ENCODE measurements at places on chromosomes 16 and 17. TPM values are rescaled to one million over a fixed set of nuclear protein-coding genes. Genes with fewer than 3 reads are reported as not detected.
A peak's percentile ranks its signal among the peaks of the same experiment; 100 is the strongest.

GRCh38 chr17:39872751-39873150 lies 4.7 kb downstream of the ZPBP2 start:
- no peaks in the 10 kb centered on the region for H3K36me3 ChIP-seq
- H3K4me1 ChIP-seq: no peaks in the 10 kb centered on the region
- DNase-seq: no peak
- no peak overlapping the region for H3K27ac ChIP-seq
- H3K27me3 ChIP-seq: peaks cover 47% of the 10 kb centered on the region

GRCh38 chr17:66938656-66939055 lies 25.9 kb upstream of the CACNG4 start:
- DNase-seq: no peak
- H3K4me3 ChIP-seq: no peak overlapping the region
- no peak overlapping the region for H3K27ac ChIP-seq
- no peaks in the 10 kb centered on the region for H3K36me3 ChIP-seq

DNA sequence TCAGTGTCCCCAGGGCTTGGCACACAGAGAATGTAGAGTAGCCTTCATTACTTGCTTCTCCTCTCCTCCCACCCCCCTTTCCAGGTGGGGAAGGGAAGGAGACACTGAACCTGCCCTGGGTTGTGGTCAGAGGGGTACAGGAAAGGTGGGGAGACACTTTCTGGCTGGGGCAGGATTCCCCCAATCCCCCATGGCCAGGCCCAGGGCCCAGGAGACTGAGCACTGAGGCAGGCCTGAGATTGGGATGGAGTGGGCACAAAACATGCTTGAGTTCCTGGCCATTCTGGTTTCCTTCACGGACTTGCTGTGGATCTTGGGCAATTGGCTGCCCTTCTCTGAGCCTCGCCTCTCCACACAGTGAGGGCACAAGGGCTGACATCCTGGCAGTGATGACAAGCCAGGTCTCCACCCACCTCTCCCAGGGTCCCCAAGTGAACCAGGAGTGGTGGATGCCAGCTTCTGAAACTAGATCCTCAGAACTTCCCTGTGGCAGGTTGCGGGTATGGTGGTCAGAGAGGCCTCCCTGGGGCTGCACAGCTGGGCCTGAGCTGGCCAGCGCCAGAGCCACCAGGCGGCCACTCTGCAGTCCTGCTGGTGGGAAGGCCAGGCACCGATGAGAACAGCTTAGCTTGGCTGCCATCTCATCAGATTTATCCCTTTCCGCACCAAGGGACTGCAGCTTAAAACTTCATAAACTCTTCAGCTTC lies 9.3 kb downstream of the ZNF629 start:
- peaks cover 39% of the 10 kb centered on the region for H3K4me1 ChIP-seq
- H3K4me3 ChIP-seq: peak overlapping the region; percentile 95
- H3K36me3 ChIP-seq: peaks cover 12% of the 10 kb centered on the region
- no peaks in the 10 kb centered on the region for H3K27me3 ChIP-seq
- DNase-seq: no peak

- H3K4me1 ChIP-seq: no peaks in the 10 kb centered on the region
- H3K27ac ChIP-seq: no peak overlapping the region
- no peaks in the 10 kb centered on the region for H3K27me3 ChIP-seq
- H3K36me3 ChIP-seq: no peaks in the 10 kb centered on the region
- no peak overlapping the region for H3K4me3 ChIP-seq
These were observed 40.6 kb downstream of the CCT6B start for GRCh38 chr17:34920676-34921075.

DNA sequence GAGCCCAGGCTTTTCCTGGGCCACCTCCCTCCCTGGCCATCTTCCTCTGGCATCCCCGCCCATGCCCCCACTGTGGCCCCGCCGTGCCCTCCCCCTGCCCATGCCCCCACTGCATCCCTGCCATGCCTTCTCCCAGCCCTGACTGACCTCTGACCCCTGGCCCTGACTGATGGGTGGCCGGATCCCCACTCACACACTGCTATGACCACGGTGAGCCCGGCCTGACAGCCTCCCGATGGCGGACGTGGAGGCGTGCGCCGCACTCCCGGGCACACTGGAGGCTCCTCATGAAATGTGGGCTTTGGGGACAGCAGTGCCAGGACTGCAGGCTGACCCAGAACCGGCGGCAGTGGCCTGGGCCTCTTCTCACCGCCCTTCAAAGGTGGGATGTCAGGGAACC lies 10.6 kb upstream of the C1QTNF8 start:
- no peak overlapping the region for H3K4me3 ChIP-seq
- DNase-seq: no peak

DNA sequence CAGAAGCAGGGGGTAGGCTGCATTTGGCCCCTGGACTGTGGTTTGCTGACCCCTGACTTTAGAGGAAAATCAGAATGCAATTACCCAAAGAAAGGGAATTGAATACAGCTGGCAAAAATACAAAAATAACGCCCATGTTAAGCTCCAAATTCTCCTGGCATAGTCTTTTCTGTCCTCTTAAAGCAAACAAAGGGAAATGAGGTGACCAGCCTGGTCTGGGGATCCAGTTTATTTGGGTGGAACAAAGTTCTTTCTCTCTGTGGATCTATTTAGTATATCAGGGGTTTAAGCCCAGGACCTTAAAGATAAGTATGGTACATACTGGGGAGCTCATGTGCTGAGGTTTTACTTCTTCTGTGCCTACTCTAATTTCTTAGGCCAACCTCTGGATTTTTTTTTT lies 23.5 kb downstream of the DNAJA2 start:
- no peak for DNase-seq
- no peaks in the 10 kb centered on the region for H3K4me1 ChIP-seq
- H3K36me3 ChIP-seq: peaks cover 5% of the 10 kb centered on the region
- H3K4me3 ChIP-seq: no peak overlapping the region
- H3K27ac ChIP-seq: peak overlapping the region; percentile 10

CA7 gene
- not detected for total RNA-seq

NPIPB2 gene
- 19.7 TPM for total RNA-seq

SCRN2 gene
- 25.6 TPM for total RNA-seq

GRCh38 chr17:28216528-28216927 lies 102.5 kb upstream of the TMEM97 start:
- DNase-seq: peak; percentile 23
- H3K36me3 ChIP-seq: peaks cover 5% of the 10 kb centered on the region
- H3K27me3 ChIP-seq: no peaks in the 10 kb centered on the region
- H3K27ac ChIP-seq: no peak overlapping the region
- no peak overlapping the region for H3K4me3 ChIP-seq

KRT39 gene
- not detected for total RNA-seq

GRCh38 chr17:69375229-69375628 lies 39.3 kb upstream of the MAP2K6 start:
- H3K4me1 ChIP-seq: no peaks in the 10 kb centered on the region
- no peaks in the 10 kb centered on the region for H3K27me3 ChIP-seq
- no peak for DNase-seq
- no peaks in the 10 kb centered on the region for H3K36me3 ChIP-seq

DNA sequence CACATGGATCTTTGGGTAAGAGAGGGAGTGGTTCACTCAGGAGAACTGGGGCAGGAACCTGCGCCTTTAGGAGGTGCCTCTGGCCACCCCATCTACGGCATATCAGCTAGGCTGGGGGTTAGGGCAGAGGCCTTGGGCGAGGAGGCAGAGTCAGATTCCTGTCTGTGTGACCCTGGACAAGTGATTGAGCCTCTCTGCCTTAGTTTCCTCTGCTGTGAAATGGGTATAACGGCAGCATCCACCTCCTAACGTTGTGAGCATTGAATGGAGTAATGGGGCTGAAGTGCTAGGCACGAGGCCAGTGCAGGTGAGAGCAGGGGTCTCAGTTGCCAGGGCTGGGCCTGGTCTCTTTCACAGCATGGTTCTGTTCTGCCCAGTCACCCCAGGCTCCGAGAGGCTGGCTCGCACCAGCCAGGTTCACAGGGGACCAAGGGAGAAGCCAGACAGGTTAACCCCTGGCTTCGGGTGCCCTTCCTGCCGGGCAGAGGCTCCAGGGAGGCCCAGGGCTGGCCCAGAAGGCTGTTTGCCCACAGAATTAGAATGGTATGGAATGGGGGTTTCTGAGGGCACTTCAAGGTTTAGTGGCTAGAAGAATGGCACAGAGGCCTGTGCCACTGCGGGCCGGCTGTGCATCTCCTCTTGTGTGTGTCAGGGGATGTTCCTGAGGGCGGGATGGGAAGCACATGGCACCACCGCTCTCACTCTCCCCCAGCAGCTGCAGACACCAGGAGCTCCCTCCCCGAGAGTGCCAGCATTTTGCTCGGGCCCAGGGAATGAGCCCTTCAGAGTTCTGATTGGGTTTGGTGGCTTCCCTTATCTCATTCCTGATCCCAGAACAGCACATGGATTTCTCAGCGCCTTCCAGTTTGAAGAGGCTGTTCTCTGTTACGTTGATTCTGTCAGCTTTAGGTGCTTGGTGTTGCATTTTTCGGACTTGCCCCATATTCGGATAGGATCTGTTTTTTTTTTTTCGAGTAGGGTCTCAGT lies 23.8 kb downstream of the UNC13D start:
- no peak overlapping the region for H3K4me3 ChIP-seq
- H3K27me3 ChIP-seq: no peaks in the 10 kb centered on the region
- H3K4me1 ChIP-seq: peaks cover 6% of the 10 kb centered on the region
- H3K27ac ChIP-seq: no peak overlapping the region

DNA sequence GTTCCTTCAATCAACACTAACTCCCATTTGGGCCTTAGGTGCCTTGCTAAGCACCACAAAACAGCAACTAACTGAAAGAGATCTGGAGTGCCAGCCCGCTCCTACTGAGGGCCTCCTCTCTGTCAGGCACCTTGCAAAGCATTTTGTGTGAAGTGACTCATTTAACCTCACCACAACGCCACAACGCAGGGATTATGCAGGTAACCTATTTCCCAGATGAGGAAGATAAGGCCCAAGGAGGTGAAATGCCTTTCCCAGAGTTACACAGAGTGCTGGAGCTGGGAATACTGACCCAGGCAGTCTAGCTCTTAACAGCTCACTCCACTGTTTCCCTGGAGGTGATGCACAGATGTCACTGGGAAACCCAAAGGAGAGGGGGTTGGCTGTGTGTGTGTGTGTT lies 32.8 kb downstream of the DRC3 start:
- no peak overlapping the region for H3K4me3 ChIP-seq
- H3K36me3 ChIP-seq: peaks cover 9% of the 10 kb centered on the region
- H3K27me3 ChIP-seq: no peaks in the 10 kb centered on the region
- DNase-seq: no peak
- peaks cover 3% of the 10 kb centered on the region for H3K4me1 ChIP-seq

DNA sequence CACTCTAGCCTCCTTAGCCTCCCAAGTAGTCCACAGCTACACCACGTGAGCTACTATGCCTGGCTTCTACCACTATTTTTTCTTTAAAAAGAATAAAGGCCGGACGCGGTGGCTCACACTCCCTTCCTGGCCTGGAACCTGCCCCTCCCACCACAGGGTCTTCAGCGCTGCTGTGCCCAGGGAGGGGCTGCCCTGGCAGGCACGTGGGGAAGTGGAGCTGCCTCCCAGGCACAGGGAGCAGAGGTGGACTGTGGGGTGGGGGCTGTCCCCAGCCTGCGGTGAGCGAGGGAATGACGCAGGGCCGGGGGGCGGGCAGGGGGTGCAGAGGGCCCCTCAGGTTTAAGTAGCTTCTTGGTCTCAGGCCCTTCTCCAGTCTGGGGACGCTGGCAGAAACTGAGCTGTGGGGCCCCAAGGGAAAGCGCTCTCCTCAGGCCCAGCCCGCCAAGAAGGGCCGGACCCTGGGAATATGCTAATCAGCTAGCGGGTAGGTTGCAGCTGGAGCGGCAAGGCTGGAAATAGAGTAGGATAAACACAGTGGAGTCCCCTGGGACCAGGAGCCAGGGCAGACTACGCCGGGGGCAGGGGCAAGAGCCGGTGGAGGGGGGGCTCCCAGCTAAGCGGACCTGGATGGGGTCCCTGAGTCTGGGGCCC lies 46.8 kb downstream of the TIMM22 start:
- H3K27me3 ChIP-seq: no peaks in the 10 kb centered on the region
- peak; percentile 91 for DNase-seq
- H3K4me1 ChIP-seq: peaks cover 64% of the 10 kb centered on the region
- H3K4me3 ChIP-seq: no peak overlapping the region
- H3K36me3 ChIP-seq: peaks cover 9% of the 10 kb centered on the region

RND2 gene
- 0.91 TPM for total RNA-seq

GRCh38 chr17:1414634-1415033 lies 14.6 kb upstream of the YWHAE start:
- no peak overlapping the region for H3K4me3 ChIP-seq
- peaks cover 7% of the 10 kb centered on the region for H3K36me3 ChIP-seq
- peaks cover 21% of the 10 kb centered on the region for H3K4me1 ChIP-seq
- H3K27me3 ChIP-seq: no peaks in the 10 kb centered on the region
- peak overlapping the region; percentile 52 for H3K27ac ChIP-seq

DNA sequence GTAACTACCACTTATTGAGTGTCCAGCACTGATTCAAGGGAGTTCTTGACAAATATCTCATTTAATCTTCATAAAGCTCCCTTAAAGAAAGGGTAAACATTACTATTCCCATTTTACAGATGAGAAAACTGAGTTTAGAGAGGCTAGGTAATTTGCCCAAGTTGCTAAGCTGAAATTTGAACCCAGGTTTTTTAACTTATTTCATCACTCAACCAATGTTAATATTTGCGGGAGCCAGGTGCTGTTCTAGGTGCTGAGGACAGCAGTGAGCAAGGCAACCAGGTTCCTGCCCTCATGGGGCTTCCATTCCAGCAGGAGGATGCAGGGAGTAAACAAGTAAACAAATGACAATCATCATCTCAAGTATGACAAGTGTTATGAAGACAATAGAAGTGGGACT lies 104.0 kb upstream of the LHX1 start:
- H3K36me3 ChIP-seq: no peaks in the 10 kb centered on the region
- no peak overlapping the region for H3K4me3 ChIP-seq
- no peak for DNase-seq
- H3K27me3 ChIP-seq: peaks cover 18% of the 10 kb centered on the region
- H3K4me1 ChIP-seq: no peaks in the 10 kb centered on the region
- H3K27ac ChIP-seq: no peak overlapping the region
